CD4-positive, alpha-beta T cell treated with Interleukin-2 at 100 ng/mL for 4 hours (primary cell): ENCODE measurements at places on chromosomes 4 and X.

DNA sequence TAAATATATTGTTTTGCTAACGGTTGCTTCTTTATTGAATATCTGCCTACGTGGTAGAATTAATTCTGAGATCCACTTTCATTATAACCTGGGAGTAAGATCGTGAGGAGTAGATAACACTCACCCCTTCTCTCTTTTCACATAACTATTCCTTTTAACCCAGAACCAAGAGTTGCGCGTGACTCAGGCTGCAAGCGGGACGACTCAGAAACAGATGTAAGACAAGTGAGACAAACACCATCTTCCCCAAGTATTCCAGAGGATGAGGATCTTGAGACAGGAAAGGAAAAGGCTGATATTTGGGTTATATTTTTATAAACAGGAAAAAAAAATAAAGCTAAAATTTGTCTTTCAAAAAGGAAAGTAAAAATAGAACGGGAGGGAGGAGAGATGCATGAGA, 318.8 kb upstream of the NOCT start:
- DNase-seq, result no peak

GRCh38 chrX:118250445-118250844, 95.5 kb upstream of the WDR44 start:
- DNase-seq, result no peak

- DNase-seq, result no peak
Measured at GRCh38 chr4:181364504-181364903, 878.7 kb upstream of the TENM3 start.

DNA sequence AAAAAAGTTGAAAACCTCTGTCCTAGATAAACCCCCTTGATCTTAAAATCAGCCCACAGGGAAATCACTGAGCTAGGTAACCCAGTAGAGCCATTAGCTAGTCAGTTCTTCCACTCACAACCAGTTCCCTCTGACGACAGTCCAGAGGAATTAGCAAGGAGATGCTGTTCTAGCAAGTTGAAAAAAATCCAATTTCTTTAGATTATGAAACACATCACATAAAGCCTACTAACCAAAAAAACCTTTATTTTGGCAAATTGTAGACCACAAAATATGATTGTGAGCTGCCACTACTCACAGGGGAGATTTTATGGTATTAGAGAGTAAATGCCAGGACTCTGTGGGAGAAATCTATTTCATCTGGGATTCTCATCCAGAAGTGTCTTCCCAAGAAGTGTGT, 22.6 kb downstream of the ADAMTS3 start:
- DNase-seq, result no peak

GRCh38 chrX:24646745-24647182, 383 bp downstream of the PCYT1B start:
- no peak for DNase-seq

- no peak for DNase-seq
Measured at GRCh38 chr4:30718021-30718542, 2.1 kb upstream of the PCDH7 start.

- no peak for DNase-seq
Measured at GRCh38 chrX:125395626-125396025, 76.0 kb downstream of the TEX13C start.

- DNase-seq, result no peak
Measured at GRCh38 chrX:12412561-12412960, 274.3 kb downstream of the FRMPD4 start.

GRCh38 chr4:19492606-19493005, 759.1 kb upstream of the SLIT2 start:
- DNase-seq, result no peak

GRCh38 chr4:7190691-7191545, 1.4 kb upstream of the SORCS2 start:
- no peak for DNase-seq

- no peak for DNase-seq
Measured at GRCh38 chr4:76755756-76756155, 142.2 kb downstream of the SOWAHB start.

DNA sequence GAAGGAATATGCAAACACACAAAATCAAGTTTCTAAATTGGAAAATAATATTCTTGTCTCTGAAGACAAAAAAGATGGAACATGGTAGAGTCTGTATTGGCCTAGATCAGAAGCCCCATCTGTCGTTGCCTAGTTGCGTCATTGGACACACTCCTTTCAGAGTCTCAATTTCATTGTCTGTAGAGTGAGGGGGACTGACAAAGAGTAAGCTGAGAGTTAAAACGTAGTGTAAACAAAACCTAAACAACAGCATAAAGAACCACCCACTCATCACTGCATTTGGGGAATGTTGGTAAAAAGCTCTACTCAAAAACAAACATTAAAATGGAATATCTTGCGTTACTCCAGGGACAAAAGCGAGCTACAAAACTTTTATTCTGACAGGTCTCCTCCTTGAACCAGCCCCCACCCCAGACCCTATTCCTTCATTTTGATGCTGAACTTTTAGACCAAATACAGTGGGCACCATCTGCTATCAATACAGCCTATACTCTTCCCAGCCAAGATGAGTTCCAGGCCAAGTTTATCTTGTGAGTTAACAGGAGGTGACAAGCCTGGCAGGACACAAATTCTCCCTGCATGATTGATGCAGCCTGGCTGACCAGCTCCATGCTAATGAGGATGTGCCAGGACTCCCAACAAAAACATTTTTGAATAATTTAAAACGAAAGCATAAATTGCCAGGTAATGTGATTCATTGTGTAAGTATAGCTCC, 125.2 kb downstream of the COL25A1 start:
- DNase-seq, result no peak

DNA sequence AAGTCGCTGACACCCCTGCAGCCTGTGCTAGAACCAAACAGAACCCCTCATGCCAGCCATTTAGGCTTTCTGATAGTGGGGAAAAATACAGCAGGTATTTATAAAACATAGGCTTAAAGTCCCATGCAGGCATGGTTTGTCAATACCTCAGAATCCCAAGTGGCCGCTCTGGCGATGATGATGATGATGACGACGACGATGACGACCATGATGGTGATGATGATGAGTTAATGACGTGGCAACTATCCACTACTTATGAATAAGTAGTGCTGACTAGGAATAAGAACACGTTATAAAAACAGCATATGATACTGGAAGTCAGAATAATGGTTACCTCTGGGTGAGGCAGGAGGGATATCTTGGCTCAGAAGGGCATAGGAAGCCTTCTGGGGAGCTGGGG, 18.0 kb downstream of the CCDC149 start:
- no peak for DNase-seq

DNA sequence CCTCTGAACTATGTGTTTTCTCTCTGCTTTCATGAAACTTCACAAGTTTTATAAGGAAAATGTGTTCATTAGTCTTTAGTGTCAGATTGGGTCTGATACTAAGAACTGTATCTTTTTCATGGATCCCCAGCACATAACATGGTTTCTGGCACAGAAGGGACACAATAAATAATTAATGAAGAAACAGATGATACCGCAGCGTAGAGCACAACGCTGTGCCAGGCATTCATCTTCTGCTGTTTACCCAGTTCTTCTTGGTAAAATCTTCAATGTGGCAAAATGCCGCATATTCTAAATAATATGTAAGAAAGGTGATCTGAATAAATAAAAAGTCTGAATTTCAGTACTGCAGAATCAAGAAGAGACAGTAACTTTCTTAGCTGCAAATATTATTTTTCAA, 12.3 kb downstream of the SCARB2 start:
- no peak for DNase-seq

DNA sequence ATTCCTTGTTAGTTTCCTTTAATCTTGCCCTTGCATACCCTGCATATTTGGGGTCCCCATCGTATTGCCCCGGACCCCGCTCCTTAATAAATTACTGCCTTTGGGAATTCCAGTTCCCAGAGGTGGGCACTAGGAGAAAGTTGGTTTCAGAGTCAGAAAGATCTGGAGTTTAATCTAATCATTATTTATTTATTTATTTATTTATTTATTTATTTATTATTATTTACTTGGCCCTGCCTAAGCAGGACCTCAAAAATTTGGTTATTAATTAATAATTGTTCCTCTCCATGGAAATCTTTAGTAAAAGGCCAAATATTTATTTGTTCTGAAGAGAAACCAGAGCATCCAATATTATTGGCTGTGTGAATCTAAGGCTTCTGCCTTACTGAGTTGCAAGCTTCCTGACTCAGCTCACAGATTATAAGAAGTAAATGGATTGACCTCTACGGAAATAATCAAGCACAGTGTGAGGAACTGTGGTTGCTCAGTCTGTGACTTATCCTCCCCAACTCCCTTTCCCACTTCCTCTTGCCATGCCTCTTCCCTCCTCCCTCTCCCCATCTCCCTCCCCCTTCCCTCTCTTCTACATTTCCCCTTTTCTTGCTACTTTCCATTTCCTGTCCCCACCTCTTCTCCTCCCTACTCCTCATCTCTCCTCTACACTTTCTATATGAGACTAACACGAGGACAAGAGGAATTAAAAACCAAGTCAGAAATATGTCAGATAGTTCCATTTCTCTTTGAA, 61.5 kb upstream of the AP1S2 start:
- DNase-seq, result no peak

DNA sequence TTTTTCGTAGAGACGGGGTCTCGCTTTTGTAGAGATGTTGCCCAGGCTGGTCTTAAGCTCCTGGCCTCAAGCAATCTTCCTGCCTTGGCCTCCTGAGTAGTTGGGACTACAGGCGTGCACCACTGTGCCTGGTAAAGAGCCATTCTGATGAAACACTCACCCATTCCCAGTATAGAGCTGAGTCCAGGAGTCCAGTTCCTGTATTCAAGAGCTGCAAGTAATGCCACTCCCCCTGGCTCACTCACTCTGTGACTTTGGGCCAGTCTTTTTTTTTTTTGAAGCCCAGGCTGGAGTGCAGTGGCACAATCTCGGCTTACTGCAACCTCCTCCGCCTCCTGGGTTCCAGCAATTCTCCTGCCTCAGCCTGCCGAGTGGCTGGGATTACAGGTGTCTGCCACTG, 3.5 kb downstream of the CCDC22 start:
- no peak for DNase-seq

DNA sequence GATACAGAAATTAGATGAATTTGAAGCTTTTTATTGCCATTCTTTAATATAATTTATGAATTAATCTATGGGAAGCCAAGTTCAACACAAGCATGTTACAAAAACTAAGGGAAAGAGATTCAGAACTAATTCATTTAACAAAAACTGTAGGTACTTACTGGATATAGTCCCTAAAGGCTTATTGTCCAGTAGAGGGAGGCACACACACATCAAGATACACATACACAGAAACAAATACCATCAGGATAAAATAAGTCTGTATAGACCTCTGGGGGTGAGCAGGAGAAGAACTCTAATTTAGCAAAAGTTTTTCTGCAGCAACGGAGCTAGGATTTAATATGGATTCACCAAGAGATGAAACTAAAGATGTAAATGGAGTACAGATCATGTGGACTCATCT, 83.0 kb upstream of the IL13RA1 start:
- DNase-seq, result no peak

DNA sequence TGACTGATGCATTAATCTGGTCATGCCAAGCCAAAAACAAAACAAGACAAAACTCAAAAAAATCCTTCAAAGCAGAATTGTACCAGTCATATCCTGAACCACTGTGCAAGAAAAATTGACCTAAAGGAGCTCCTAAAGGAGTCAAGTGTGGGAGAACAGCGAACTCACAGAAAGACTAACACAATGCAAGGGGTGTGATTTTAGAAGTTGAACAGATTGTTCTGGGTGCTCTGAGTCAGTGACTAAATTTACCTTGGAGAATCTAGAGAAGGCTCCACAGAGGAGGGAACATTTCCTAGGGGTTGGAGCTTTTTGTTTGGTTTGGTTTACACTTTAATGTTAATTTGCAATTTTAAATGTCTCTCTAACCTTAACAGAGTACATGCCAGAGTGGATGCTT, 48.9 kb upstream of the PHF8 start:
- DNase-seq, result no peak

DNA sequence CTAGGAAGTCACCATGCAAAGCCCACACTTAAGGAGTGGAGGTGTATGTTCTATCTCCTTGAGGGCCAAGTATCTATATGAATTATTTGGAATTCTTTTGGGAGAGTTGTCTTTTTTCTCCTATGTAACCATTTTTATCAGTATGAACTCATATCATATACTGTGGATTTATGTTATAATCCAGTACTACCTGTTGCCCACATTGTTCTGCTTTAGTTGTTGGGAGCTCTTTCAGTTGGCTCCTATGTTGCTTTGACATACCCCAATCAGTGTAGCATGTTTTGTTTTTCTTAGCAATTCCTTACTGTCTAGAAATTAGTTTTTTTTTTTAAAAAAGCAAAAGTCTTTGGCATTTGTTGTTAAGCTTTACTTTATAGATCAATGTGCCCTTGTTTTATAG, 13.0 kb downstream of the UCHL1 start:
- DNase-seq, result no peak

- DNase-seq, result no peak
Measured at GRCh38 chrX:66914080-66914479, 275.2 kb upstream of the EDA2R start.

DNA sequence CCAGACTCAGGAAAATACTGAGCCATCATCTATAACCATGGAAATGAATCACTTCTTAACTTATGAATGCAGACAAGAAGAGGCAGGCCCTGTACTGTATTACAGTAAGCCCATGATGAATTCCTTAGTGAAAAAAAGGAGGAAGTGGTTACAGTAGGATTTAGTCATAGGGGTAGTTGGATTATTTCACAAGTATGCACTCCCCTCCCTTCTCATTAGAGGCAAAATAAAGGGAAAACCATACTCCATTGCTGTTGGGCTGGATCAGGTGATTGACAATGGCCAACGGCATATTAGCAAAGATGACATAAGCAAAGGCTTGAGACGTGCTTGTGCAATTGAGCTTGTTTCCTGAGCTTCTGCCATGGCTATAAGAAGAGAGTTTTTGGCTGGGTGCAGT, 181.1 kb upstream of the PRPS2 start:
- DNase-seq, result no peak

DNA sequence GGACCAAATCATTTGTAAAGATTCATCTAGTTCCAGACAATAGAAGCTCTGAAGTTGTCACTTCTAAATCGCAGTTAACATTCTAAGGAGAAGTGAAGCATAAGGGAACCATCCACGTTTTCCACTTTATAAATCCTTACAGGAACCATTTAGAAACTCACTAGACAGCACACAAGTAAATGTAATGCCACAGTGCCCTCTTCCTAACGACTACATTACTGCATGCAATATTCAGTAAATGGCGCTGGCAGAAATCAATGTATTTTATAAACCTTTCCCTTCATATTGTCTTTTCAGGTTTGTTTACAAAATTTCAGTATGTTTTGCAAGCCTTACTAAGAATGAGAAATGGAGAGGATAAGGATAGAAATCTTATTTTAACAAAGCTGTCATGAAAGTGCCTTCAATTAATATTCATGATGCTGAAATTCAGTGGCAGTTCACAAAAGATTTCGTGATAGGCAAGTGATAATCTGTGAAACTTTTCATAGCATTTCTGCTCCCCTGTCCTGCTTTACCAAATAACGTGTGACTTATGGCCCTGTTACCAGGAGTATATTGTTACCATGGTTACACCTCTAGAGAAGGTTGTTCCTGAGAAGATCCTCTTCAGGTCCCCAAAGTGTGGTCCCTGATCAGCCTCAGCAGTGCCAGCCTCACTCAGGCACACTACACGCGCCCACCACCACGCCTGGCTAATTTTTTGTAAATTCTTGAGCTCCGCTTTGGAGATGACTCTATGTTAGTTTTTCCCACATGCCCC, 54.2 kb downstream of the TMA16 start:
- DNase-seq, result peak; percentile 64
